ENCODE measurements at places on chromosomes 5 and 9.
A peak's percentile ranks its signal among the peaks of the same experiment; 100 is the strongest.

DNA sequence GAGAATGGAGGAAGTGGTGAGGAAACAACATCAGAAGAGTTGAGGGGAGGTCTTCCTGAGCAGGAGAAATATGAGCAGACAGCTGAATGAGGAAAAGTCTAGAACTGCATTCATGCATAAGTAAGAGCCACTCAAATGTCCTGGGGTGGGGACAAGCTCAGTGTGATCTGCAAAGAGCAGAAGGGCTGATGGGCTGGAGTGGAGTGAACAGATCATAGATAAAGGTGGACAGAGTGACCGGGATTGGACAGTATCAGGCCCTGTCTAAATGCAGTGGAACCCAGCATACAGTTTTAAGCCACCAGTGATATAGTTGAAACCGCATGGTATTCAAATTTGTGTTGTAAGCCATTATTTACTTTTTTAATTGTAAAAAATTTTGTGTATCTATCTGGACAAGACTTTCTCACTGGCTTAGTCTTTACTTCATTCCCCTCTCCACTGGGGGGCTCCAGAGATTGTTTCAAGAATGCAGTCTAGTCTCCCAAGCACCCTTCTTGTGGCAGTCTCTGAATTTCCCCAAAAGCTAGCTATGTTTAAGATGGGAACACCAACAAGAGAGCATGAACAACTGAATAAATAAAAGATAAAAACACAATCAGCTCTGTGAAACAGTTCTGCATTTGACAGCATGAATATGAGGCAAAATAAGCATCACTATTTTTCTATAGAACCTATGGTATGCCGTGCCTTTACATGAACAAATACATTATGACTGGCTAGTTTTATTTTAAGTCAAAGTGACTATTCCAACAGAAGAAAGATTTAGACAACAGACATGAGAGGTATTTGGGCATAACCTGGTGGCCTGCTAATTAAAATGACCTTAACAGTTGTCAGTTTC is 10.7 kb upstream of the STK32A start:
- DNase-seq: peak; percentile 33

DNA sequence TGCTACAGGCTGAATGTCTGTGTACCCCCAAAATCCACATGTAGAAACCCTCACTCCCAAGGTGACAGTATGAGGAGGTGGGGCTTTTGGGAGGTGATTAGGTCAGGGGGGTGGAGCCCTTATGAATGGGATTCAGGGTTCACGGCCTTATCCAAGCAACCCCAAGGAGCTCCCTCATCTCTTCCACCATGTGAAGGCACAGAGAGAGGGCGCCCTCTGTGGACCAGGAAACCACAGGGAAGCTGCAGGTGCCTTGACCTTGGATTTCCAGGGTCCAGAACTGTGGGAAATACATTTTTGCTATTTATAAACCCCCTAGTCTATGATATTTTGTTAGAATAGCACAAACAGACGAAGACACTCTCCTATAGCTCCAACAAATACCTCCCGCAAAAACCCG is 53.6 kb upstream of the IRX2 start:
- DNase-seq: no peak

DNA sequence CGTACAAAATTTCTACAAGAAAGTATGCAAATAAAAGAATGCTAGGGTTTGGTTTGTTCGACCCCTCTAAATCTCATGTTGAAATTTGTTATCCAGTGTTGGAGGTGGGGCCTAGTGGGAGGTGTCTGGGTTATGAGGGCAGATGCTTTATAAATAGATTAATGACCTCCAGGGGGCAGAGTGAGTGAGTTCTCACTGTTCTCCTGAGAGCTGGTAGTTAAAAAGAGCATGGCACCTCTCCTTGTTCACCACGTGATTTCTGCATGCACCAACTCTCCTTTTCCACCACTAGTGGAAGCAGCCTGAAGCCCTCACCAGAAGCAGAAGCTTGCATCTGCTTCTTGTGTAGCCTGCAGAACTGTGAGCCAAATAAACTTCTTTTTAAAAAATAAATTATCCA is 50.4 kb upstream of the FAM170A start:
- DNase-seq: no peak

- peak; percentile 36 for DNase-seq
Measured at GRCh38 chr5:179763215-179763945, 30.4 kb upstream of the LTC4S start.

DNA sequence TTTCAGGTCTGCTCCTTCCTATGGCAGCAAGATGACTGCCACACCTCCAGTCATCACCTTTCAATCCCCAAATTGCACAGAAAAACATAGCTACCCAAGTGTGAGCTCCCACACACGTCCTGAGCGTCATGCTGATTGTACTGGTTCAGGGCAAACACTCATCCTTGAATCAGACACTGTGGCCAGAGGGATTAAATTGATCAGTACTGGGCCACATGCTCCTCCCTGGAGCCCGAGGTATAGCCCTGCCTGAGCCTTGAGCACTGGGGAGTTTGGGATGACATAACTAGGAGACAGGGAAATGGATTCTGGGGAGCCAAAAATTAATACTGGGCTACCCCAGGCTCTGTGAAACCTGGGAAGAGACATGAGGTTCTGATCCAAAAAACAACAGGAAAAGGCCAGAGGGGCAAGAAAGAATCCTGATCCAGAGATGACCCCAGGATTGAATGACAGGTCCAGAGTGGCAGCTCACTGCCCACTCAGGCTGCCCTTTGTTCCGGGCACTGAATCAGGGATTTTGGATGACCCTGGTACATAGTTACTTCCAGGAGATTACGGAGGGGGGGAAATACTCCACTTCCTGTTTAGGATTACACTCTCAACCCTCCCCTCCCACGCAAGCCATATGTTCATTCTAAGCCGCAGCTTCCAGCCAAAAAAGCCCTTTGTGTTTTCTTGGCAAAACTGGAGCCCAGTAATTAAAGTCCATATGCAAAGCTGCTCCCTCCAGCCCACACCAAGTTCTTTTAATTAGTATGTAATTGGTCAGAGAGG is 141.6 kb upstream of the SPRY4 start:
- DNase-seq: no peak

DNA sequence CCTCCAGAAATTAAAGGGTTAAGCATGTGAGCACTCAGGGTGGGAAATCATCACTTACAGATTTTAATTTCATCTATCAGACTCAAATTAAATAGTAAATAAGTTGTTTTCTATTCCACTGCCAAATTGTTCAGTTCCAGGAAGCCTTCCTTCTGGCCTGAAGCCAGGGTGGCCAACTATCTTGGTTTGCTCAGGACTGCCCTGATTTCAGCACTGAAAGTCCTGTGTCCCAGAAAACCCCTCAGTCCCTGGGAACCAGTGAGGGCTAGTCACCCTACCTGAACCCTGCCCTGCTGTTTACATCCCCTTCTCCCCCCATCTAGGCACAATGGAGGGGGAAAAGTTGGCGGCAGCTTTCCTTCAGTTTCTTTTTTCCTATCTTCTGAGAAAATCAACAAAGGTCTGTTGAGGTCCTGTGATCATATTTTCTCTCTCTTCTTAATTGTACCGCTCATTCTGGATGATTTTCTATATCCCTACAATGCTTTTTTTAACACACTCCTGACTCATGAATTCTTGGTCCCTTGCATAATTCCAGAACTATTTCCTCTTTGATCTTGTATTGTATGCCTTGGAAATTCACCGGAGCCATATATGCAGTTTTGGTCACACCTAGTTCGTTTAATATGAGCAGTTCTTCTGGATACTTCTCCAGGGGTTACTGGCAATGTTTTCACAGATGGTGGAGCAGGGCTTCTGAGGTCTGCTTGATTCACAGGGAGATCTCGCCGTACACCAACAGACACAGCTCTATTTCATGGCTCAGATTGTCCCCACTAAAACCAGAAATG is 103.8 kb downstream of the MAP1B start:
- DNase-seq: no peak

DNA sequence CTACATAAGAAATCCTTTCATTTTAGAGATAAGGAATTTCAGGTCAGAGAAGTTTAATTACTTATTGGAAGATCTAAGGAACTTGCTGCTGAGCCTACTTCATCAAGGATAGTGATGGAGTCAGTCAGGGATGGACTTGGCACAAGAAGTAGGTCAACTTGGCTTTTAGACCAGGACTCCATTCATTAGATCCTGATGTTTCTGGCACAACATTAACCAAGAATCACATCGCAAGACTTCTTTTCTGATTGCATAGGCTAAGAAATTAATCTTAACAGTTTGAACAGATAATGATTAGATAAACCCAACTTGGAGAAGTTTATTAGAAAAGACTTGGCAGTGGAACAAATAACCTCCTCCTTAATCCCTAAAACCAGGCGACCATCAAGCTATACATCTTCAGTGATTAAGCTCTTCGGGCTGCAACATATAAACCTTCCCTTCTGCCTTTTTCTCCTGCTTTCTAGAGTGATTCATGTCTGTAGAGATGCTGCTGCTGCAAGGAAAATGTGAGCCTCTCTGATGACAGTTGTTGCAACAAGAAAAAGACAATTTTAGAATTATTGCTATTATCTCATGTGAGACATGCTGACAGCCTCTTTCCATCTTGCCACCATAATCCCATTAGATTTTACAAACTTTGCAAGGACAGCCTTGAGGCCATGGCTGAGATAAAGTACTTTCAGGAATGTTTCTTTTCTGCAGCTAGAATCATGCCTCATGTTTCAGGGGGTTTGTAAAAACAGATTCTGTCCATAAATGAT is 207.9 kb upstream of the SLC27A6 start:
- no peak for DNase-seq

GRCh38 chr5:66923922-66924321 is 272.7 kb downstream of the CD180 start:
- no peak for DNase-seq

- no peak for DNase-seq
Measured at GRCh38 chr5:175305251-175305650, 138.7 kb downstream of the DRD1 start.

DNA sequence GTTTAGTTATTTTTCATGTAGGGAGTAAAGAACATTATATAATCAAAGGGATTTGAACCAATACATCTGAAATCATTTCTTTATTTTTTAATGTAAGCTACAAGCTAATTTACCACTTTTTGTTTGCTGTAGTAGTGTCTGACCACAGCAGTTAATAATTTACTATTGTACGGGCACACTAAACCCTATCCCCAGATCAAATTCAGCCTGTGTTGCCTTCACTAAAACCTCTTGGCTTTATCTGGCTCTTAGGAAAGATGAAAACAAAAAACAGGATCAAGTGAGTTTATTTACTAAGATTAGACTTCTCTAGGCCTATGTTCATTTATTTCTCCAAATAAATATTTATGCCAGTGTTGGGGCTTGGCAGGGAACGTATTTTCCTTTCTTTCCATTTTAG is 384.1 kb downstream of the EBF1 start:
- no peak for DNase-seq

GRCh38 chr9:14313951-14314423 is at the start of gene NFIB:
TSS of gene NFIB (minus strand) at chr9:14314141. CDS start at chr9:14313511, 630 bp downstream.
- no peak for DNase-seq

DNA sequence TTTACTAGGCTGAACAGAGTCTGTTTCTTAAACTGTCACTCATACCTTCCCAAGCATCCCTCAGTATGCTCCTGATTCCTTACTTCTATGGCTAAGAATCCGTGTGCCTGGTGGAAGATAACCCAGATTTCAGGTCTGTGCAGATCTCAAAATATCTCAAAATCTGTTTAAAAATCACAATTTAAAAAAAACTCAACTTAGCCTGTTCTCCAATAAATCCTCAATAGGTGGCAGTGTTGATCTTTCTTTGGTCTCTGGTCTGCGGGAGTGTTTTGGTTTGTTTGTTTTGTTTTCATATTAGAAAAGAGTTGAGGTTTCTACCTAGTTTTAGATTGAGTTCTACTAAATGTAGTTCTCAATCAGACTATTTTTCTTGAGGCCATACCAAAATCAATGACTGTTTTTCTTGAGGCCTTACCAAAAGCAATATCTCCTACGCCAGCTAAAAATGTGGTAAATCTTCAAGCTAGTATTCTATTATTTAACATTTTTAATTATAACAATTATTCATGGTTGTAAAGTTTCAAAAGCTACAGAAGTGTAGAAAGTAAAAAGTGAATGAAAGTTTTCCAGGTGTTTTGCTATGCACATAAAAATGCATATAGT is 57.9 kb downstream of the TGFBR1 start:
- peak; percentile 6 for DNase-seq
